ENCODE measurements at places on chromosomes 11 and 22.
A peak's percentile ranks its signal among the peaks of the same experiment; 100 is the strongest.

DNA sequence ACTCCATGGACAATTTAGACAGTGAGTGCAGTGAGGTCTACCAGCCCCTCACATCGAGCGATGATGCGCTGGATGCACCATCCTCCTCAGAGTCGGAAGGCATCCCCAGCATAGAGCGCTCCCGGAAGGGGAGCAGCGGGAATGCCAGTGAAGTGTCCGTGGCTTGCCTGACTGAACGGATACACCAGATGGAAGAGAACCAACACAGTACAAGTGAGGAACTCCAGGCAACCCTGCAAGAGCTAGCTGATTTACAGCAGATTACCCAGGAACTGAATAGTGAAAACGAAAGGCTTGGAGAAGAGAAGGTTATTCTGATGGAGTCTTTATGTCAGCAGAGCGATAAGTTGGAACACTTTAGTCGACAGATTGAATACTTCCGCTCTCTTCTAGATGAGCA, 51.4 kb downstream of the SPECC1L start:
- no peak for ATAC-seq

- ATAC-seq: no peak
Measured at GRCh38 chr22:29011240-29012100, 50.2 kb downstream of the C22orf31 start.

DNA sequence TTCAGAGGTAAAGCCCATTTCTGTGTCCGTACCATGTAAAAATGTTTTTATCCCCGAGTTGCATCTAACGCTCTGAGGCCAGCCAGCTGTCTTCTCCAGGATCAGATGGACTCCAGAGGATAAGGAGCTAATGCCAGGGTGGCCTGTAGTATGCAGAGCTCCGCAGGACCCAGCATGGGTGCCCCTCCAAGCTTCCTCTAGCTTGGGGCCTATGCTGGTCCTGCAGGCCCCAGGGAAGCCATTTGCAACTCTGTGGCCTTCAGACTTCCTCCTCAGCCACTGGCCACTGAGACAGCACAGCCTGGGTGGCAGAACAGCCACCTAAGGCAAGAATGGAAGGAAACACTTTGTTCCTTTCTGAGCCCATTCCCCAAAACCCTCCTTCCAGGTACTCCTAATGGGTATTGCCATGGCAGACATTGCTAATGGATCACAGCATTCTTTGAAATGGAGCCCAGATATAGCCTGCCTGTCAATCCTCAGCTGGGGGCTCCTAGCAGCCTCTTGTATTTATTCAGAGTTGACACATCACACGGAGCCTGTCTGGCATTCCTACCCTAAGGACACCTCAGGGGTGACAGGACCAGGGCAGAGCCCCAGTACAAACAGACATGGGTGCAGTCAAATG, 4.7 kb downstream of the ADA2 start:
- no peak for ATAC-seq

DNA sequence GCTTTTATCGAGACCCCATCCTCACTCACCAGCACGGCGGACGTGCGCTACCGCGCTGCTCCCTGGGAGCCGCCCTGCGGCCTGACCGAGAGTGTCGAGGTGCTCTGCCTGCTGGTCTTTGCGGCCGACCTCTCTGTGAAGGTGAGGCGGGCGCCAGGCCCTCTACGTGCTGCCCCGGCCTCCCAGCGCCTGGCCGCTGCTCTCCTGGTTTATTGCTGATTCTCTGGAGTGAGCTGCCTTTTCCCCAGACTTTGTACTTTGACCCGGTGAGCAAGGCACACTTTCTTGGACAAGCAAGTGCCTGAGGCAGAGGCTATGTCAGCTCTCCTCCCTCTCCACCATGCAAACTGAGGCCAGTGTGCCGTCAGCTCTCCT, 6.5 kb downstream of the TPCN2 start:
- no peak for ATAC-seq

- ATAC-seq: no peak
Measured at GRCh38 chr11:27894552-27894951, 194.3 kb upstream of the BDNF start.

GRCh38 chr22:42877597-42878340, 20.7 kb upstream of the ARFGAP3 start:
- ATAC-seq: no peak

DNA sequence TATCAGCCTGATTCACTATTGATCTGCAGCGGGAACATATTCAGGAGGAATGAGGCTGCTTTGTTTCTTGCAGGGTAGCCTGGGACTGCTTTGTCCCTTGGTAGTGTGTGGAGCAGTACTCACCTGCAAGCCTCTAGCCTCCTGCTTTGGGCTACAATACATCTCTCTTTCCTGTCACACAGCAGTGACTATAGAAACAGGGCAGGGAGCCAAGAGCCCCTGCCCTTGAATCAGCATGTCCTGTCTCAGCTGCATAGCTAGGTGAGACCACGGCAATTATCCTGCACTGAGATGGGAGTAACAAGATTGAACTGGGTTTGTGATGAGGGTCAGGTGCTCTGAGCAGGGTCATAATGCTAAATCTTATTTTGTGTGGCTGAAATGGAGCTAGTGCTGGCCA, 191.9 kb downstream of the NELL1 start:
- ATAC-seq: no peak

DNA sequence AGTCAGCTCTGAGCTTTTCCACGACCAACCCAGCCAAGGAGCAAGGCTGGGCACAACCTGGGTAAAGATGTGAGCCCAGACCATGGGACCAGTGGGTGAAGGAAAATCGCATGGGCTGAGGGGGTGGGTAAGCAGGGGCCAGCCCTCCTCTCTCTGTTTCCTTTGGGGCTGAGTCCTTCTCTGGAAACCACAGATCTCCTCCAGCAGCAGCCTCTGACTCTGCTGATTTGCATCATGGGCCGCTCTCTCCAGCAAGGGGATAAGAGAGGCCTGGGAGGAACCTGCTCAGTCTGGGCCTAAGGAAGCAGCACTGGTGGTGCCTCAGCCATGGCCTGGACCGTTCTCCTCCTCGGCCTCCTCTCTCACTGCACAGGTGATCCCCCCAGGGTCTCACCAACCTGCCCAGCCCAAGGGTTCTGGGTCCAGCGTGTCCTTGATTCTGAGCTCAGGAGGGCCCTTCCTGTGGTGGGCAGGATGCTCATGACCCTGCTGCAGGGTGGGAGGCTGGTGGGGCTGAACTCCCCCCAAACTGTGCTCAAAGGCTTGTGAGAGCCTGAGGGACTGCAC, 67.8 kb downstream of the GGTLC2 start:
- ATAC-seq: no peak

- no peak for ATAC-seq
Measured at GRCh38 chr11:17873586-17873985, 139.0 kb downstream of the KCNC1 start.

GRCh38 chr11:84720706-84721402, 906.3 kb downstream of the DLG2 start:
- ATAC-seq: peak; percentile 52

- ATAC-seq: no peak
Measured at GRCh38 chr11:2411446-2412305, 11.1 kb downstream of the TSSC4 start.

GRCh38 chr11:71223671-71224660, 28.4 kb downstream of the SHANK2 start:
- no peak for ATAC-seq

- ATAC-seq: no peak
Measured at GRCh38 chr11:32348502-32348901, 86.8 kb downstream of the WT1 start.

GRCh38 chr11:38927993-38928392, 2330.0 kb upstream of the RAG2 start:
- ATAC-seq: no peak

GRCh38 chr22:44063462-44064371, 39.6 kb downstream of the PARVB start:
- ATAC-seq: no peak

Measured in motor neuron (in vitro differentiated cells).